Activated CD8-positive, alpha-beta T cell treated with anti-CD3 and anti-CD28 coated beads, Interleukin-2, amount 10 ng/mL, durations not matched to agents 7 days and 5 days (primary cell): ENCODE measurements at places on chromosomes 7 and 10. TPM values are rescaled to one million over a fixed set of nuclear protein-coding genes. Genes with fewer than 3 reads are reported as not detected.

- no peak for DNase-seq
- H3K4me3 ChIP-seq = no peak overlapping the region
- no peak overlapping the region for H3K27ac ChIP-seq
Observed at GRCh38 chr7:54864663-54865062, 105.7 kb upstream of the SEC61G start.

GRCh38 chr10:620417-620816, 69.1 kb downstream of the DIP2C start:
- H3K27ac ChIP-seq = no peak overlapping the region
- no peak for DNase-seq

DNA sequence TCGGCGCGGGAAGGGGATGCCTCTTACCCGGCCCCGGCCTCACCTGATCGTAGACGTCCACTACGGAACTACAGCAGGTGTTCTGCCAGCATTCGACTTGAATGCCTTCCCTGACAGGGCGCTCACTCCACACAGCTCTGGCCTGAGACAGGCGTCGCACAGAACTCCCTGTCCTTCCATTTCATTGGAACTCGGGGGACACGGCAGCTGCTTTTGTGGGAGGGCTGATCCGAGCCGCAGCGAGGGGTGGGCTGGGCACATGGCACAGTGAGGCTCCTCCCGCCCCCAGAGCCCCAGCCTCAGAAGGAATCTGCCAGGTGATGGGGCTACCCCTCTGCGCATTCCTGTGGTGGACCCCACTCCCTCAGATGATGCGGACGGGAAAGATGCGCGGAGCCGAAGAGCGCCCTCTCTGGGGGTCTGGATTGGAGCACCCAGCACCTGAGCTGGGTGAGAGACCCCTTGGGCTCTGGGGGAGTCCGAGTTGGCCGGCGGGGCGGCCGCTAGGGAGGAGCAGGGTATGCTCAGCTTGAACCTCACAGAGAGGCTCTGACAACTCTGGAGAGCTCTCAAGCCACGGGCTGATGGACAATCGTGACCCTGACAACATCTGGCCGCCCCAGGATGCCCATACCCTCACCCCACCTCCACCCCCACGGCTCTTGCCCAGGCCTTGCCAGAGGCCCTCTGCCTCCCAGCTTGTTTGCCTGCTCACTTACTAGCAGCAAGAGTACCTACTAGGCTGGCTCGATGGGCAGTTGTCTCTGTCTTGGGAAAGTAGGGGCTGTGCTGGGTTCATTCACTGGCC, 36.6 kb downstream of the RASGEF1A start:
- H3K27me3 ChIP-seq = peaks cover 23% of the 10 kb centered on the region
- H3K36me3 ChIP-seq = no peaks in the 10 kb centered on the region
- H3K27ac ChIP-seq = peak overlapping the region; percentile 91
- DNase-seq = no peak
- H3K4me1 ChIP-seq = peaks cover 51% of the 10 kb centered on the region

DNA sequence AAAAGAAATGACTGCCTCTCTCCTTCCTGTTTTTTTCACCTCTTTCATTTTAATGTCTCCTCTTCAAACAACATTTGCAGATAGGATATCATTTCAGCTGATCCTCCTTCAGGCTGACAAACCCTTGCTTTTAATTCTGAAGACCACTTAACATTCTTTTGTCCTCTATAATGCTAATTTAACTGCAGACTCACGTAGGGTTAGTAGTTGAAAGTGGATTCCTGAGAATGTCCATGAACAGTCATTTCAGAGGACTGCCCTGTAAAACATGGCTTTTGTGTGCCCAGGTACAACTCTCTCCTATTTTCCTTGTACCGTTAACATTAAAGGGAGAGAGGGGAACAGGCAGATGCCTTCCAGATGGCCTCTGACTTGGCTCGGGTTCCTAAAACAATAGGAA, 524.4 kb downstream of the SDK1 start:
- no peak overlapping the region for H3K4me3 ChIP-seq
- H3K36me3 ChIP-seq = no peaks in the 10 kb centered on the region
- H3K27ac ChIP-seq = no peak overlapping the region
- no peak for DNase-seq
- no peaks in the 10 kb centered on the region for H3K4me1 ChIP-seq

- no peak for DNase-seq
- no peaks in the 10 kb centered on the region for H3K27me3 ChIP-seq
- no peak overlapping the region for H3K4me3 ChIP-seq
- peaks cover 60% of the 10 kb centered on the region for H3K36me3 ChIP-seq
- no peak overlapping the region for H3K27ac ChIP-seq
Observed at GRCh38 chr10:101812606-101813005, 5.6 kb downstream of the OGA start.

DNA sequence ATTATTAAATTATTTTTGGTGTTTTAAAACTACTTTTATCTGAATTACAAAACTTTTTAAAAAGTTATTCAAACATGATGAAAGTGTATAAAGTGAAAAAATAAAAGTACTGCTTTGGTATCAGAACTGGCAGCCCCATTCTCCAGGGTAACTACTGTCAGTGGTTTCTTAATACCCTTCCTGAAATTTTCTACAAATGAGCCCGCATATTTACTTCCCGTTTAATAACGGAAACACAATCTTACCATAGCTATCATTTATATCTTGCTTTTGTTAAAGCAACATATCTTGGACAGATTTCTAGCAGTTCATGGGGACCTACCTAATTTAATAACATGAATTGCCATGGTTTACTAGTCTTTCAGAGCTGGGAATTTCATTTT, 249.9 kb downstream of the RNLS start:
- no peak overlapping the region for H3K4me3 ChIP-seq
- H3K27me3 ChIP-seq = no peaks in the 10 kb centered on the region
- peaks cover 14% of the 10 kb centered on the region for H3K4me1 ChIP-seq
- H3K27ac ChIP-seq = no peak overlapping the region
- H3K36me3 ChIP-seq = peaks cover 9% of the 10 kb centered on the region

DNA sequence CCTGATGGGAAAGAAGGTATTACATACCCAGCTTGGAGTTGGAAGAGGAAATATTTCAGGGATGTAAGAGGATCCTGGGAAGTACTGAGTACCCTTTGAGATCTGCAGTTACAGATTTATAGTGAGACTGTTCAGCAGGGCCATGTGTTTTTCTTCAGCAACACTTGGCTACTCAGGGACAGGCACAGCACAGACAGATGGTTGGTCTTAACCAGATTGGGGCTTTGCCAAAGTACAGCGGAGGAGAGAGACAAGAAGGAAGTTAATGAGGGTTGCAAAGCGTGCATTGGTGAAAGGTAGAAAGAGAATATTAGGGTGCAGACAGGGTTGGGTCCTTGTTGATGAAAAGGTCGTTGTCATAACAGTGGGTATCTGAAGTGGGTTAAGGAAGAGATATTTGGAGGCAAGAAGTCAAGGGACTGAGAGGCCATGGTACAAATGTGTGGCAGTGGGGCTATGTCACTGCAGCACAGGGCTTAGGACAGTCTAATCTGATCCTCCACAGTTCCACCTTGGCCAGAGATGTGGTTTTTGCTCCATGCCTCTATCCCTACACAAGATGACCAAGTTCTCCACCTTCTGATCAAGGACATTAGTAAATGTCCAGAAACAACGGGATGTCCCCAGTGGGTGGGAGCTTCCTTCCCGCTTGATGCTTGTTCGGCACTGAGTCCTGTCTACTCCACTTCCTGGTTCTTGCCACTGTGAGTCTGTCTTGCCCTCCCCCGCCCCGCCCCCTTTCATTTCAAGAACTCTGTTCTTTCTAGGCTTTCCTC, 18.9 kb upstream of the DNAJC1 start:
- H3K27ac ChIP-seq = peak overlapping the region; percentile 70
- H3K4me1 ChIP-seq = peaks cover 13% of the 10 kb centered on the region

GRCh38 chr10:88457660-88458059, 125.5 kb downstream of the RNLS start:
- H3K4me1 ChIP-seq = peaks cover 8% of the 10 kb centered on the region
- DNase-seq = no peak
- peaks cover 5% of the 10 kb centered on the region for H3K27me3 ChIP-seq
- no peaks in the 10 kb centered on the region for H3K36me3 ChIP-seq
- no peak overlapping the region for H3K4me3 ChIP-seq

DNA sequence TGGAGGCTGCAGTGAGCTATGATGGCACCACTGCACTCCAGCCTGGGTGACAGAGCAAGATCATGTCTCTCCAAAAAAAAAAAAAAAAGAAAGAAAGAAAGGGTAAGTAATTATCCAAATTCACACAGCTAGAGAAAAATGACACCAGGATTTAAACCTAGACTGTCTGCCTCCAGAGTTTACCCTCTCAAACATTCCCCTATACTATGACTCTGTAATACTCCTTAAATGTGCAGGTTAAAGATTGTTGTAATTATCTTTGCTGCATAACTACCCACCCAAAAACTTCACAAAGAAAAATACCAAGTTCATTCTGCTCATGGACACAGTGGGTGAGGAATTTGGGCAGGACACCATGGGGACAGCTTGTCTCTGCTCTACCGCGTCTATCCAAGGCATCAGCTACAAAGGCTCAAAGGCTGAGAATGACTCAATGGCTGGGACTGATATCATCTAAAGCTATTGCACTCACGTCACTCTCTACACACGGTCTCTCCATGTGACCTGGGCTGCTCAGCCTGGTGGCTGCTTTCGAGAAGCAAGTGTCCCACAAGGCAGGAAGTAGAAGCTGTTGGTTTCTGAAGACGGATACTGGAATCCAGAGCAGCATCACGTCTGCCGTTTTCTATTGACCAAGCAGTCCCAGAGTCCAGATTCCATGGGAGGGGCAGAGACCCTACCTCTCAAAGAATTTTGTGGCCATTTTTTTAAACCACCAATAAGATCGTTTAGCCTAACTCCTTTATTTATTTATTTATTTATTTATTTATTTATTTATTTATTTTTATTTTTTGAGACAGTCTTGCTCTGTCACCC, 185.7 kb upstream of the AUTS2 start:
- H3K36me3 ChIP-seq = no peaks in the 10 kb centered on the region
- no peak overlapping the region for H3K4me3 ChIP-seq
- no peaks in the 10 kb centered on the region for H3K27me3 ChIP-seq
- peak; percentile 41 for DNase-seq

GRCh38 chr7:140085447-140085846, 22.7 kb upstream of the PARP12 start:
- peaks cover 27% of the 10 kb centered on the region for H3K4me1 ChIP-seq
- H3K27me3 ChIP-seq = no peaks in the 10 kb centered on the region
- no peak for DNase-seq
- no peak overlapping the region for H3K4me3 ChIP-seq

DNA sequence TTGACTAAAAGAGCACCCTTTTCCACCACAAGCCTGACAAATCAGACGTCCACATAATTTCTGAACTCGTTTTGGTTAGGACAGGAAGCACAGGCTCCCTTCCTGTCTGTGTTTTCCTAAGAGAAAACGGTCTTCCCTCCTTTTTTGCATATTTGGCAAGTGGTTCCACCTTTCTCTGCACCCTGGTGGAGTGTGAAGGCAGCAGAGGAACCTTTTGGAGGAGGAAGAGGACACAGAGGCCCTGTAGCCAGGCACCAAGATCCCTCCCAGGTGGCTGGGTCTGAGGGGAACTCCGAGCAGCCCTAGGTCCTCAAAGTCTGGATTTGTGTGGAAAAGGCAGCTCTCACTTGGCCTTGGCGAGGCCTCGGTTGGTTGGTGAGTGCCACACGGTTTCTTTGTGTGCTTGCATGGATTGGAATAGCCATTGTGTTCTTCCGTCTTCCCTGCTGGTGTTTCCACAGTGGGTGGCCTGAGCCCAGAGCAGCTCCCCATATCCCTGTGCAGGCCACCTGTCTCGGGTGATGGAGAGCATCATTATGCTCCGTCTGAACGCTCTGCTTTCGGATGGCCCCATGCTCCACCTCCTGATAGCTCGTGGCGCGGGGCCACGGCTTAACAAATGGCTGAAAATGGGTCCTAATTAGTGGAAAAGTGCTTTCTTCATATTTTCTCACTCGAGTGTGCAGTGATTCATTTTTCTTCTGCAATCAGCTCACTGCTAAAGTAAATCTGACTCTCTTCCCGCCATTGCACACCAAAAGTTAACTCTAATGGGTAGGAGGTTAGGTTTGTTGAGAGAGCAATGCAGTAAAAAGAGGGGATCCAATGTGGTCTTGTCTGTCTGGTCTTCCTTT, 4.2 kb downstream of the IKZF1 start:
- peak; percentile 57 for DNase-seq
- peaks cover 89% of the 10 kb centered on the region for H3K36me3 ChIP-seq
- peaks cover 20% of the 10 kb centered on the region for H3K4me1 ChIP-seq
- no peaks in the 10 kb centered on the region for H3K27me3 ChIP-seq

Gene LIPM
- total RNA-seq = not detected

Gene HECTD2
- 2.0 TPM for total RNA-seq

Gene THNSL1
- total RNA-seq = 4.2 TPM
